ENCODE measurements at places on chromosomes 2 and 18. TPM values are rescaled to one million over a fixed set of nuclear protein-coding genes. Genes with fewer than 3 reads are reported as not detected.

The CIB4 gene
- not detected for total RNA-seq

The FIGN gene
- 2.2 TPM for total RNA-seq

The SERPINB10 gene
- not detected for total RNA-seq

The SLC5A7 gene
- total RNA-seq = not detected

The UPP2 gene
- 0.13 TPM for total RNA-seq
